ENCODE measurements at places on chromosomes 3 and 15.

DNA sequence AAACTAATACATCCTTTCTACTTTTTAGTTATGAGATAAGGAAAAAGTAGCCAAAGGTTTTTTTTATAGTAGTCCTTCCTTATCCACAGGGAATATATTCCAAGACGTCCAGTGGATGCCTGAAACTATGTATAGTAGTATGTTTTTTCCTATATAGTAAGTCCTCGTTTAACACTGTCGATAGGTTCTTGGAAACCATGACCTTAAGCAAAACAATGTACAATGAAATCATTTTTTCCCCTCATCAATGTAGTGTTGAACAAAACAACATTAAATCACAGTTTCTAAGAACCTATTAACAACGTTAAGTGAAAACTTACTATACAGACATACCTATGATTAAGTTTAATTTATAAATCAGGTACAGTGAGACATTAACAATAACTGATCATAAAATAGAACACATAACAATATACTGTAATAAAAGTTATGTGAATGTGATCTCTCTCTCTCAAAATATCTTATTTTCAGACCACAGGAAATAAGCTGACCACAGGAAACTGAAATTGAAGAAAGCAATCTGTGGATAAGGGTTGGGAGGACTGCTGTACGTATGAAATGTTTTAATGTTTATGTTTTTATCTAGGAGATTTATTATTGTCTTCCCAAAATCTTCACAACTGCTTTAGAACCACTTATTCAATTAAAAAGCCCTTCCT, 20.6 kb downstream of the COPS2 start:
- no peak for DNase-seq

DNA sequence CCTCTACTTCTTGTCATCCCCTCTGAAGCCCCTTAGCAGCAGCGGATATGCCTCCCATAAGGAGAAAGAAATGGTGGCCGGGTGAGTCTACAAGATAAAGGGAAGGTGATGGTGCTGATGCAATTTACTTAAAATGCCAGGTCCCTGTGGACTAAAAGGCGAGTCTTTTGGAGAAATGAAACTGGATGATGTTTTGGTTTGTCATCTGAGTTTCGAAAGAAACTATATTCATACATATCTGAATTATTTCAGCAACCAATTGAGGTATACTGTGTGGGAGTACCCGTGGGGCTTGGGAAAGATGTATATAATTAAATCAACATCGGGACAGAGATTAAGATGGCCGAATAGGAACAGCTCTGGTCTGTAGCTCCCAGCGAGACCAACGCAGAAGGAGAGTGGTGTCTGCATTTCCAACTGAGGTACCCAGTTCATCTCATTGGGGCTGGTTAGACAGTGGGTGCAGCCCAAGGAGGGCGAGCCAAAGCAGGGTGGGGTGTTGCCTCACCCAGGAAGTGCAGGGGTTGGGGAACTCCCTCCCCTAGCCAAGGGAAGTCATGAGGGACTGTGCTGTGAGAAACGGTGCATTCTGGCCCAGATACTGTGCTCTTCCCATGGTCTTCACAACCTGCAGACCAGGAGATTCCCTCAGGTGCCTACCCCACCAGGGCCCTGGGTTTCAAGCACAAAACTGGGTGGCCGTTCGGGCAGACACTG, 210.6 kb upstream of the CHRM5 start:
- DNase-seq, result no peak

DNA sequence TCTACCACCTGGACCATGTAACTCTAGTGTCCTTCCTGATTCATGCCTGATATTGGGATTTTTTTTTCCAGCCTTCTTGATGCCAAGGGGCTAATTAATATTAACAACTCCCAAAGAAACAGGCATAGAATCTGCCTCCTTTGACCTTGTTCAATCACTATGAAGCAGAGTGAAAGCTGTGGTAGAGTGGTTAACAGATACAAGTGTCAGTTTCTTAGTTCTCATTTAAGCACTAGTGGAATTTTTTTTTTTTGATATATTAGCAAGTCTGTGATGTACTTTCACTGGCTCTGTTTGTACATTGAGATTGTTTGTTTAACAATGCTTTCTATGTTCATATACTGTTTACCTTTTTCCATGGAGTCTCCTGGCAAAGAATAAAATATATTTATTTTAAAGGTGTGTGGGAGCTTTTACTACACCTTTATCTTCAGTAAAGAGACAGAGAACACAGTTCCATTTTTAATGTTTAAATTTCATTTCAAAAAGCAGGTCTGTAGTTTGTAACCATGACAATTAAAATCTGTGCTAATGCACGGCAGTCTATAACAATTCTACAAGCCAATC, 67.1 kb downstream of the TOP2B start:
- DNase-seq, result no peak

GRCh38 chr3:127986803-127987202, 65.4 kb upstream of the SEC61A1 start:
- DNase-seq, result no peak

- no peak for DNase-seq
Measured at GRCh38 chr3:45116350-45116749, 29.8 kb downstream of the CDCP1 start.

All from SK-N-DZ (cell line).